Pons (tissue), 1 donor: ENCODE measurements at places on chromosomes 5 and 9.

- DNase-seq = no peak
Observed at GRCh38 chr9:75914883-75915452, 24.5 kb downstream of the PCSK5 start.

DNA sequence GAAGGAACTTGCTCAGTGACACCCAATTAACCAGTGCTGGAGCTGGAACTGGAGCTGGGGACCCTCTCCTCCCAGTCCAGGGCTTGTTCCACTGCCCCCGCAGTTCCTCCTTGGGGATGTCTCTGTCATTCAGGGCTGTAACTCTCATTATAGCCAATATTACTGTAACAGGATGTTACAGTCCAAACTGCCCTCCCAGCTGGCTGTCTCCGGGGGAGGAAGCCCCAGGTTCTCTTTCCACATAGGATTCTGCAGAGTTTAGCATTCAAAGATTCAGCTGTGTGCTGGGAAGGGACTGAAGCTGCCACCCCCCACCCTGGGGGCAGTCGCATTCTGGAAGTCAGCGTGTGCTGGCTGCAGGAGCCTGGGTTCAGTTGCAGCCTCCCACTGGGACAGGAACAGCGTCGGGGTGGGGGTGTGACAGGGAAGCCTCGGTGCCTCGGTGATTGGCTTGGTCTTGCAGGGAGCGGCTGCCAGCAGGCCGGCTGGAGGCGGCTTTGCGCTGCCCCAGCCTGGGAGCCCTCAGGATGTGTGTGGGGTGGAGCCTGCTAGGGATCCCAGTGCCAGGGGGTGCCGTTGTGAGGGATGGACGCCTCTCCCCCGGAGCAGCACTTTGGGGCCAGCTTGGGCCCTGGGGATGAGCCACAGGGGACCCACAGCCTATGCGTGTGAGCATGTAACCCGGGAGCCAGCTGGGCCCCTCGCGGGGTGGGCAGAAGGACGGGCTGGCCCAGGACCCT lies 101.1 kb downstream of the RGS3 start:
- DNase-seq = peak; percentile 75

DNA sequence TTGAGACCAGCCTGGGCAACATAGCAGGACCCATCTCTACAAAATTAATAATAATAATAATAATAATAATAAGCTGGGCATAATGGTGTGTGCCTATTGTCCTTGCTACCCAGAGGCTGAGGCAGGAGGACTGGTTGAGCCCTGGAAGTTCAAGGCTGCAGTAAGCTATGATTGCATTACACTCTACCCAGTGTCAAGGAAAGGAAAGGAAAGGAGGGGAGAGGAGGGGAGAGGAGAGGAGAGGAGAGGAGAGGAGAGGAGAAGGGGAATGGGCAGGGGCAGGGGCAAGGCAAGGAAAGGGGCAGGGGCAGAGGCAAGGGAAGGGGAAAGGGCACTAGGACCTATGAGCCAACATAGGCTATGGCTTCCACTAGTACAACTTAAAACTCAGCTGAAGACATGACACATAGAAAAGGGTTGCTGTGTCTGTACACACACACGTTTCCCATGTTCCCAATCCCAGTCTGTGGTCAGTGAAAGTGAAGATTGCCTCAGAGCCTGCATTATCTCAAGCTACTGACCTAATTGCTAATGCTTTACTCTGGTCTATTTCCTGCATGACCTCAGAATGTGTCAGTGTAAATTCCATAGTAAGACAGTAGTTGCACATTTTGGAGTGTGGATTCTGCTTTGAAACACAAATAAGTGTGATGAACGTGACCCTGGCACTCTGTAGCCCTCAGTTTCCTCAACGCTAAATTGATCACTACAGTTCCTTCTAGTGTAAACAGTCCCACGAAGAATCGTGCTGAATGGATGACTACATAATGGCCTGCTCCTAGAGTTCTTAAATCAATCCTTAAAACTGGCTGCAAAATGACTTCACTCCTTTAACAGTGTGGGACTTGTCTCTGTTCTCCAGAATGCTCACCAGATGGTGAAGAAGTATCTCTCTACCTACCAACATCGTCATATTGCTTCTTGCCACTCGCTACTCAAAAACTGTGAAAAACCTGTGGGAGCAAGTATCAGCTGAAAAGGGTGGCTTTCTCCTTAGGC lies 497.0 kb downstream of the RAB3C start:
- DNase-seq = no peak

DNA sequence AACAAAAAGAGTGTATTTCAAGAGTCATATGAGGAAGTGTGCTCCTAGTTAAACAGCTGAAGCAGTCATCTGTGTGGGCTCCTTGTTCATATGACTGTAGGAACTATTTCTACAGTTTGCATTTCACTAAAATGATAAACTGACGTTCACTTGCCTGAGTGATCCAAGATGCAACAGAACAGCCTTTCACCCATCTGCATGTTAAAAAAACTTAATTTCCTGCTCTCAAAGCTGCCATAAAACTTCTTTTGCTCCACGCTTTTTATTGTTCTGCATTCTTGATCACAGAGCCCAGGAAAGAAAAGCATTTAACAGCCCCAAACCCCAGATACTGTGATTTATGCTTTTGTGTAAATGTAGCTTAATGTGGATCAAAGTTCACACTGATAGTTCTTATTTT lies 43.9 kb downstream of the ZNF608 start:
- peak; percentile 39 for DNase-seq

DNA sequence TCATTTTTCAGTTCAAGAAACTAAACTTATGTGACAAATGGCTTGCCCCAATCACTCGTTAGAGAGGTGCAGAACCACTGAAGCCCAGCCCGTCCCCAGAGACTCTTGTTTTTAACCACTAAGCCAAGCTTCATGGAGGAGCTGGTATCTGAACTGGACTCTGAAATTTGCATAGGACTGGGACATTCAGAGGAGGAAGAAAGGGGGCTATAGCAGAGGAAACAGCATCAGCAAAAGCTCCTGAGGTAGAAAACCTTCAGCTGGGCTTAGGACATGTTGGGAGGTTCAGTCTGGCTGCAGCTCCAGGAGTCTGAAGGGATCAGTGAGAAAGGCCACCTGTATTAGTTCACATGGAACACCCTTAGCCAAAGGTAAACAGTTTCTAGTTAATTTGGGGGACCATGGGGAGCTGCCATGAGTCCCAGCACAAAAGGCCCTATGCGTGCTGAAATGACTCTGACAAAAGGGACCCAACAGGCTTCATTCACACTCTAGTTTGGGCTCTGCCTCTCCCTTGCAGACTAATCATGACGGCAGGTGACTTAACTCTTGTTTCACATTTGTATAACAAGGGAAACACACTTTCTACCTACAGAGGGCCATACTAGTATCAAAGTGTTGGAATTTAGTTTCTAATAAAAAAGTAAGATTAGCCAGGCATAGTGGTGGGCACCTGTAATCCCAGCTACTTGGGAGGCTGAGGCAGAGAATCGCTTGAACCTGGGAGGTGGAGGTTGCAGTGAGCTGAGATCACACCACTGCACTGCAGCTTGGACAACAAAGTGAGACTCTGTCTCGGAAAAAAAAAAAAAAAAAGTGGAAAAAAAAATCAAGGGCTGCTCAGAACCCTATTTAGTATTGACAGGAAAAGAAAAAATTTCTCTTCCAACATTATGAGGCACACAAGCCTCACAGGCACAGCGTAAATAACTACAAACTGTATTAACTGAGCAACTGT lies 10.2 kb downstream of the FBXO10 start:
- no peak for DNase-seq

DNA sequence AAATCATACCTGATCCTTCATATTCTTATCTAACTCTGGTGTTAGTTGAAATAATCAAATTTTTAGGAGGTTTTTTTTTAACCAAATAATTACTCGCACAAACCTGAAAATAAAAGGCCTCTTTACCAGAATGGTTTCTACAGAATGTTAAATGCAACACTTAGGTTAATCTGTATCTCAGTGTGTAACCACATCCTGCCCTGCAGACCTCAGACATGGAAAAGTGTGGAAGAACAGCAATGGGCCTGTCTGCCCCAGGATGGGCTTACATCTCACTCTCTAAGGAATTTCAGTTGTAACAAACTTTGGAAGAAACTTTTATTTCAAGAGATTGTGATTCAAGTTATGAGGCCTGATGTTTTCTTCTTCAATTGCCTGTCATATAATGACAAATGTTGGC lies 32.5 kb upstream of the MIER3 start:
- DNase-seq = no peak

GRCh38 chr5:153953411-153953810 lies 85.3 kb downstream of the FAM114A2 start:
- DNase-seq = no peak

DNA sequence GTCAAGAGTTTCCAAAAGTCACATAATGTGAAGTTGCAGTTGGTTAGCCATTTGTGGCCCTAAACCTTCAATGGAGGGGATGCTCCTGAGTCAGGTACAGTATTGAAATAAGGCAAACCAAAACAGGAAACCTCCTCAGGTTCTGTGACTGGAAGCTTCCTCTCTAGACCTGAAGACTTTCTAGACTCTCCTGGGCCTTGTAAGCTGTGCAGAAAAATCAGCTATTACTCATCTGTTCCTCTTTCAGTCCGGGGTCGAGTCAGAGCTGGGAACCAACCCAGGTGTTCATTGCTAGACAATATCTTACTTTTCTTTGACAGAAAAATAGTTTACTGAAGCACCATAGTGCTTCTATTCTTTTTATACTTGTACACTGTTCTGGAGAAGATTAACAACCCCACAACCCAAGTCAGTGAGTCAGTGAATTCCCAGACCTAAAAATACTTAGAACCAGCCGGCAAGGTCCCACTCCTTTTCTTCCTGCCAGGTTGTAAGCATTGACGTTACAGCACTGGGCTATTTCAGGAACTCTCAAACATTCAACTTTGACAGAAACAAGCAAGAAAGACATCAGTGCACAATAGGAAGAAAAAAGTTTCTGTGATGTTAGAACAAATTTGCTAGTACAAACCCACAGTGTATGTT lies 47.3 kb downstream of the FSTL4 start:
- DNase-seq = no peak

DNA sequence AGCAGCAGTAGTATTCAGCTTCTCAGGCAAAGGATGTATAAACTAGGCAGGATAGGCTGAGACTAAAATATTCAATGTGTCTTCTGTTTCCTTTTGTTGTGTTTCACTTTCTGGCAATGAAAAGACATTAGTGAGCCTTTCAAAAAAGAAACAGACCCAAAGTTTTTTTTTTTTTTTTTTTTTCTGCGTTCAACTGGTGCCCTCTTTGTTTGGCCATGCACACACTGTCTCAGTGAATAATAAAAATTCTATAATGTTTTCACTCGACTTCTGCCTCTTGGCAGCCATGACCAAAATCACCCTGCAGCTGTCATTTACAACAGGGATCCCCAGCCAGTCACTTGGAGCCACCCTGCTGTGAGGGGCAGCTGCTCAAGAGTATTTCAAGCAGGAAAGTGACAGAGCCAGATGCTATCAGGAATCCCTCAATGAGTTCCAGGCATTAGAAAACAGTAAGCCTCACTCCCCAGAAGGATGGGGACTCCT lies 44.0 kb upstream of the MAN2A1 start:
- peak; percentile 76 for DNase-seq

- no peak for DNase-seq
Observed at GRCh38 chr9:3875361-3876132, 349.7 kb upstream of the RFX3 start.
